ENCODE measurements at places on chromosomes 13 and 19.

DNA sequence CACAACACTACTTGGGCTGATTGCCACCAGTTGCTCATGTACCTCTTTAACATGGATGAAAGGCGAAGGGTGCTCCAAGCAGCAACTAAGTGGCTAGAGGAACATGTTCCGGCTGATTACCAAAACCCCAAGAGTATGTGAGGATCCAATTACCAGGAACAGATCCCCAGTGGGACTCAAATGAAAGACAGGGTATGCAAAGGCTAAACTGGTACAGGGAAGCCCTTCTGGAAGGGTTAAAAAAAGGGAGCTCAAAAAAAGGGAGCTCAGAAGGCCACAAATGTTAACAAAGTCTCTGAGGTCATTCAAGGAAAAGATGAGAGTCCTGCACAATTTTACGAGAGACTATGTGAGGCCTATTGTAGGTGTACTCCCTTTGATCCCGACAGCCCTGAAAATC lies 604.7 kb downstream of the UQCRFS1 start:
- no peak for DNase-seq

- DNase-seq, result peak; percentile 91
Observed at GRCh38 chr13:44347949-44348348, 25.7 kb upstream of the SERP2 start.

DNA sequence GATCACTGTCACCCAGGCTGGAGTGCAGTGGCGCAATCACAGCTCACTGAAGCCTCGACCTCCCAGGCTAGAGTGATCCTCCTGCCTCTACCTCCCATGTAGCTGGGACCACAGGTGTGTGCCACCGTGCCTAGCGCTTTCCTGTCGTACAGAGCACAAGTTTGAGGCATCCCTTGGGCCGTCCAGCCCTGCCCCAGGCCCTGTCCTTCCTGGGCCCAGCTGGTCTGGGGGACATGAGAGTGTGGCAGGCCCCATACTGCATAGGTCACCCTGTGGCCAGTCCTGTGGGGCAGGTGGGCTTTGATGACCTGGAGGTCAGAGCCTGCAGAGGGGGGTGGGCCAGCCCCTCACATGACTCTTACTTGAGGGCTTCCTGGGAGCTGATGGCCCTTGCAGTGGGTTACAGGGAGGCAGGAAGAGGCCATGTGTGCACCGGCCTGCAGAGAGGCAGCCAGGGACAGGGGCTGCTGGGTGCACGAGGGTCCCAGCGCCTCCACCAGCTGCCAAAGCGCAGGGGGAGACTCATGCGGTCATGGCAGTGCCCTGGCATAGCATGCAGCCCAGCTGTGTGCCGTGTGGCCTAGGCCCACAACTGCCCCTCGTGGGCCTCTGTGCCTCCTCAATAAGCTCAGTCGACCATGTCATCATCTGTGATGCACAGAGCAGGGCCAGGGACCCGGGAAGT lies 61.4 kb downstream of the KDM4B start:
- no peak for DNase-seq

- no peak for DNase-seq
Observed at GRCh38 chr13:55653497-55653896, 1487.2 kb upstream of the PRR20A start.

DNA sequence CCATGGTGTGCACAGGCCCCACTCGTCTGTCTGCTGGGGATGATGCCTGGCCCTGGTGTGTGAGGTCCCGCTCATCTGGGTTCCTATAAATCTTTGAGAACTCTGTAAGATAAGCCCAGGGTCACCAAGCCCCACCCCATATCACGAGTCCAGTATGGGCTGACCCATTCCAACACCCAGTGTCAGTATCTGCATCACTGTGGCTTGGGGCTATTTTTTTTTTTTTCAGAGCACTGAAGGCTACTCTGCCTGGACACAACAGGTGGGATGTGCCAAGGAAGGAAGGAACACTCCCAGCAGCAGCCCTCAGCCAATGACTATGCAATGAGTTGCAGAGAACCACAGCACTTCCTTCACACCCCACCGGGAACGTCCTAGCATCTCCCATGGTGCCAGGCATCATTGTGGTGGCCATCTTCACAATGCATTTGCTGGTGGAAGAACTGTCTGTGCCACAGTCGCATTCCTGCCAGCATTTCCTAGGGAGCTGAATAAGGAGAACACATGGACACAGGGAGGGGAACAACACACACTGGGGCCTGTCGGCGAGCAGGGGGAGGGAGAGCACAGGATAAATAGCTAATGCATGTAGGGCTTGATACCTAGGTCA lies 83.1 kb upstream of the TSHZ3 start:
- no peak for DNase-seq

- DNase-seq, result peak; percentile 28
Observed at GRCh38 chr19:17687857-17688784, at the start of gene UNC13A. UNC13A (minus strand) TSS chr19:17688354; CDS start chr19:17688199, 155 bp downstream.

- no peak for DNase-seq
Observed at GRCh38 chr19:8161135-8161646, 11.8 kb upstream of the FBN3 start.

DNA sequence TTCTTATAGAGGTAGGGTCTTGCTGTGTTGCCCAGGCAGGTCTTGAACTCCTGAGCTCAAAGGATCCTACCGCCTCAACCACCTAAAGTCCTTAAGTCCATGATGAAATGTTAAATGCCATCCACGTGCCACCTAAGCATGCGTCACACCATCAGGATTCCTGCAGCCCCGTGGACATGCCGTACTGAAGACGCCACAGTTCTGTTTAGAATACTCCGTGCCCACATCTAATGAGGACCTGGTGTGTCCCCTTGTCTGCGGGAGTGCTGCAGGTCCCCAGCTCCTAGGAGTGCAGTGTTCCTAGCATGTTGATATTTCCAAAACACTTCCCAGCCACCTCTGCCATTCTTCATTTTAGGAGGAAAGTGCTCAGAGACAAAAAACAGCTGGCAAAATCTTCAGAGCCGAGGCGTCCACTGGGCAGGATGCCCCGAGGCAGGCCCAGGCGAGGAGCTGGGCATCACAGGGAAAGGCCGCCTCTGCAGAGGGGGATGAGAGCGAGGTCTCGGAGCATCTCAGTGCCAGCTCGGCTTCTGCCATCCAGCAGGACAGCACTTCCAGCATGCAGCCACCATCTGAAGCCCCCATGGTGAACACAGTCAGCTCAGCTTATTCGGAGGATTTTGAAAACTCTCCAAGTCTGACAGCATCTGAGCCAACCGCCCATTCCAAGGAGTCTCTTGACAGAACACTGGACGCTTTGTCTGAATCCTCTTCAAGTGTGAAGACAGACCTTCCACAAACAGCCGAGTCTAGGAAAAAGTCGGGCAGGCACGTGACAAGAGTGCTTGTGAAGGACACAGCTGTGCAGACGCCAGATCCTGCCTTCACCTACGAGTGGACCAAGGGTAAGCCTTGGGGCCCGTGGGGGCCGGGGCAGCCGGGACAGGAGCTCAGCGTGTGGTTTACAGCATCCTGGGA lies 13.2 kb downstream of the C19orf44 start:
- peak; percentile 9 for DNase-seq

GRCh38 chr13:91270031-91270430 lies 77.5 kb upstream of the MIR17HG start:
- DNase-seq, result no peak

GRCh38 chr19:7988307-7988706 lies 17.1 kb downstream of the ELAVL1 start:
- no peak for DNase-seq
